ENCODE measurements at places on chromosomes 7 and 10.
A peak's percentile ranks its signal among the peaks of the same experiment; 100 is the strongest.

DNA sequence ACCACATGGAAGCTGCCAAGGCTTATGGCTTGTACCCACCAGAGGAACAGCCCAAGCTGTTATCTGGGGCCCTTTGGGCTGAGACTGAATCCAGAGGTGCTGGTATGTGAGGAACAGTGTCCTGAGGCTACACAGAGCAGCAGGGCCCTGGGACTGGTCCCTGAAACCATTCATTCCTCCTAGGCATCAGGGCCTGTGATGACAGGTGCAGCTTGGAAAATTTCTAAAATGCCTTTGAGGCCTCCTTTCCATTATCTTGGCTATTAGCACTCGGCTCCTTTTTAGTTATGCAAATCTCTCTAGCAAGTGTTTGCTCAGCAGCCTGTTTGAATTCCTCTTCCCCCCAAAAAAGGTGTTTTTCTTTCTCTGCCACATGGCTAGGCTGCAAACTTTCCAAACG is 1151.7 kb upstream of the LRRN3 start:
- DNase-seq, result no peak

DNA sequence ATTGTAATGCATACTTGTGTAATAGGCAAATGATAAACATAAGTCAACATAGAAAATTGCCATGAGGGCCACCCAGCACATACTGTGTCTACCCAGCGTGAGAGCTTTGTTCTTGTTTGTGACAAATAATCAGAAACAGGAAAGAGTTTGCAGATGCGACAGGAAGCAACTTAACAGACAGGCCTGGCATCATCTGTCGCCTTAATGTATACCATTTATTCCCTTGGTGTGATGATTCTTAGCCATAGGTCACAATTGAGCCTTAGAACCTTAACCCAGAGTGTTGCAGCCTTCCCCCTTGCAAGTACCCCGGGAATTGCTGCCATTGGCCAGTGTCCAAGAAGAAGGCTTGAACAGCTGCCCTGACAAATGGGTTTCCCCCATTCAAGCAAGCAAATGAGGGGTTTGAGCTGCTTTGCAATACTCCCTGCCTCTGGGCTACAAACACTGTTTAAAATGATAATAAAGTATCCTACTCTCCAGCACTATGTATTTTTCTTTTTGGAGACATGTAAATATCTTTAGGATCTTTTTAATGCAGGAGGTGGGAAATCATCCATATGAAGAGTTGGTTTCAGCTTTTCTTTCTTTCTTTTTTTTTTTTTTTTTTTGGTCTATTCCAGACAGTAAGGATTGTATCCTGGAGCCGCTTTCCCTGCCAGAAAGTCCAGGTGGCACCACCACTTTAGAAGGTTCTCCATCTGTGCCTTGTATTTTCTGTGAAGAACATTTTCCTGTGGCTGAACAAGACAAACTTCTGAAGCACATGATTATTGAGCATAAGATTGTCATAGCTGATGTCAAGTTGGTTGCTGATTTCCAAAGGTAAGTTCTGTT is 80.0 kb downstream of the ZNF277 start:
- DNase-seq, result no peak

- DNase-seq, result no peak
Observed at GRCh38 chr10:132834891-132835847, 49.2 kb upstream of the NKX6-2 start.

GRCh38 chr7:28417321-28417940 is 5.1 kb downstream of the CREB5 start:
- no peak for DNase-seq

GRCh38 chr10:97153270-97153850 is 32.4 kb downstream of the SLIT1 start:
- DNase-seq, result no peak

DNA sequence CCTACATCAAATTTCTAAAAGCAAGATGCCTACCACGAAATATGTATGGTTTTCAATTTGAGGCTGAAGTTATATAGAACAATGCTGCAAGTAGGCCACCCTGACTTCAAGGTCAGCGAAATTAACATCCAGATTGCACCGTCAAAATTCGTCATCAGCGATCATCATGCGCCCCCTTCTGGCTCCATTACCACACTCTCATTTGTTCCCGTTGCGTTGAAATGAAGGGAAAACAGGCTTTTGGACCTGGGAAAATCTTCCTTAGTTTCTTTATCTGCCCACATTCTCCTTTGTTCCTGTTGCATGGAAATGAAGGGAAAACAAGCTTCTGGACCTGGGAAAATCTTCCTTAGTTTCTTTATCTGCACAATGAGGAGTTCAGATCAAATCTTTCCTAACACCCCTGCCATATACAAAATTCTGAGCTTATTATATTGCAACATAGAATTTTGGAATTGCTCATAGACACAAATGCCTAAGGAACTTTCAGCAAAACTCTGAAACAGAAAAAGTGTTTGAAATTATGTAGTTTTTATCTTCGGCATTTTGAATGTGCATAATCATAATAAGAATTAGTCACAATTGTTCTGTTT is 98.2 kb upstream of the PRKCQ start:
- DNase-seq, result peak; percentile 50

Data from neuronal stem cell (in vitro differentiated cells).